ENCODE measurements at places on chromosomes 2 and 18. TPM values are rescaled to one million over a fixed set of nuclear protein-coding genes. Genes with fewer than 3 reads are reported as not detected.

CYP26B1 gene
- total RNA-seq, result 13.4 TPM

SLC4A3 gene
- total RNA-seq, result 3.6 TPM

PROKR1 gene
- not detected for total RNA-seq

KHK gene
- total RNA-seq, result 9.8 TPM

ZBTB14 gene
- 7.8 TPM for total RNA-seq

FLACC1 gene
- total RNA-seq, result 0.14 TPM

MOCOS gene
- 2.9 TPM for total RNA-seq

RIT2 gene
- not detected for total RNA-seq

RAB6C gene
- total RNA-seq, result not detected

SPEG gene
- total RNA-seq, result 10.8 TPM

GKN1 gene
- 0.37 TPM for total RNA-seq

DIPK1C gene
- not detected for total RNA-seq

UGT1A3 gene
- 0.09 TPM for total RNA-seq

MAL gene
- 0.26 TPM for total RNA-seq

GAD1 gene
- 0.34 TPM for total RNA-seq

SMAD2 gene
- total RNA-seq, result 57.4 TPM
